A549 treated with CpdA at 1 μM for 4 hours (cell line): ENCODE measurements at places on chromosomes 7 and 10. TPM values are rescaled to one million over a fixed set of nuclear protein-coding genes. Genes with fewer than 3 reads are reported as not detected.

Gene BEND7
- 10.6 to 14.1 TPM (median 12.0 TPM) in 5 replicates for total RNA-seq

Gene SGCE
- 50.4 to 54.0 TPM (median 51.9 TPM) in 5 replicates for total RNA-seq

Gene PTN
- total RNA-seq = not detected in 5 replicates

Gene HKDC1
- total RNA-seq = 17.3 to 24.6 TPM (median 19.4 TPM) in 5 replicates

Gene ADAM8
- total RNA-seq = 2.2 to 4.4 TPM (median 3.3 TPM) in 5 replicates

Gene SORCS3
- total RNA-seq = not detected in 5 replicates

Gene FXYD4
- total RNA-seq = not detected in 5 replicates

Gene CRYGN
- not detected in 5 replicates for total RNA-seq

Gene PIP
- total RNA-seq = not detected in 5 replicates

Gene GPR37
- total RNA-seq = 0.43 to 0.85 TPM (median 0.71 TPM) in 5 replicates

Gene CFTR
- 0.06 to 0.13 TPM in 2 of 5 replicates, not detected in the others for total RNA-seq
